ENCODE measurements at places on chromosomes 12 and 14. TPM values are rescaled to one million over a fixed set of nuclear protein-coding genes. Genes with fewer than 3 reads are reported as not detected.

SLC35F4 gene
- 0.61 TPM for polyA plus RNA-seq

MFAP5 gene
- polyA plus RNA-seq, result 141 TPM

ACRBP gene
- 2.6 TPM for polyA plus RNA-seq

WDHD1 gene
- polyA plus RNA-seq, result 9.6 TPM

ITGA7 gene
- polyA plus RNA-seq, result 185 TPM

B3GNT4 gene
- 0.17 TPM for polyA plus RNA-seq

PACS2 gene
- polyA plus RNA-seq, result 84.6 TPM

FITM1 gene
- 91.7 TPM for polyA plus RNA-seq

CD163L1 gene
- 22.7 TPM for polyA plus RNA-seq

PPP2R3C gene
- polyA plus RNA-seq, result 41.6 TPM

IFNG-AS1 gene
- 0.52 TPM for polyA plus RNA-seq

KRT72 gene
- polyA plus RNA-seq, result not detected

INHBC gene
- not detected for polyA plus RNA-seq

VRTN gene
- 0.21 TPM for polyA plus RNA-seq

C12orf43 gene
- polyA plus RNA-seq, result 13.2 TPM

PLXNC1 gene
- 15.1 TPM for polyA plus RNA-seq

STYK1 gene
- polyA plus RNA-seq, result not detected

CNTN1 gene
- polyA plus RNA-seq, result 11.7 TPM

TAS2R7 gene
- not detected for polyA plus RNA-seq

DHH gene
- 0.61 TPM for polyA plus RNA-seq

DEPDC4 gene
- polyA plus RNA-seq, result 0.82 TPM

All from muscle of arm (tissue), 14 donors.